ENCODE measurements at places on chromosomes 3 and 15. TPM values are rescaled to one million over a fixed set of nuclear protein-coding genes. Genes with fewer than 3 reads are reported as not detected.

DNA sequence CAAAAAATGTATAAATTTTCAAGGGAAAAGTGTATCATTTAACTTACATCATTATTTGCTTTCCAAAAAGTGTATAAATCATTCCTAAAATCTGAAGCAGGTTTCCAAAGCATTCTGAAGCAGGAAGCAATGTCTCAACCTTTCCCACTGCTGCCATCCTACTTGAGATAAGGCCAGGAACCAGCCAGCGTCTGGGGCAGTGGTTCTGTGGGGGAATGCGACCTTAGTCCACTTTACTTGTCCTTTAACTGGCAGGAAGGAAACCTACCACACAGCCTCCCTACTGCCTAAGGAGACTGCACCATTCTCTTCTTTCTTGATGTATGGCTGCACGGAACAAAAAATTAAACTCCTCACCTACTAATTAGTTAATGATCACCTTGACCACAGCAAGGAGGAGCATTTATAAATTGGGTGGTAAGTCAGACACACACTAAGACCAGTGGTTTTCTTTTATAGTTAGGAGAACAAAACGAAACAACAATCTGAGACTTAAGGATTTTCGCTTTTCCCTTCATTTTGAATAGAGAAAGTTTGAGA, 3.7 kb downstream of the SORD start:
- no peak for DNase-seq

DNA sequence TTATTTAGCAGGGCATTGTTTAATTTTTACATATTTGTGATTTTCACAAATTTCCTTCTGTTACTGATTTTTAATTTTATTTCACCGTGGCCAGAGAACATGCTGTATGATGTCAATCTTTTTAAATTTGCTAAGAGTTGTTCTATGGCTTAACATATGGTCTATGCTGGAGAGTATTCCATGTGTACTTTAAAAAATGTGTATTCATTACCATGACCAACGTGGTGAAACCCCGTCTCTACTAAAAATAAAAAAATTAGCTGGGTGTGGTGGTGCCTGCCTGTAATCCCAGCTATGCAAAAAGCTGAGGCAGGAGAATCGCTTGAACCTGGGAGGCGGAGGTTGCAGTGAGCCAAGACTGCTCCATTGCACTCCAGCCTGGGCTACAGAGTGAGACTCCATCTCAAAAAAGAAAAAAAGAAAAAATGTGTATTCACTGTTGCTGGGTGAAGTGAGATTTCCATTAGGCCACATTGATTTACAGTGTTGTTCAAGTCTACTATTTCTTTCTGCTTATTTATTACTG, 258.2 kb downstream of the EDEM1 start:
- DNase-seq = no peak

GRCh38 chr3:171564748-171565480, 104.7 kb upstream of the TNIK start:
- DNase-seq = no peak

- no peak for DNase-seq
Observed at GRCh38 chr15:51202783-51203182, 108.1 kb upstream of the TNFAIP8L3 start.

GRCh38 chr15:83561661-83562060, 92.3 kb upstream of the ADAMTSL3 start:
- no peak for DNase-seq

GRCh38 chr3:192866804-192867203, 50.9 kb downstream of the MB21D2 start:
- no peak for DNase-seq

DNA sequence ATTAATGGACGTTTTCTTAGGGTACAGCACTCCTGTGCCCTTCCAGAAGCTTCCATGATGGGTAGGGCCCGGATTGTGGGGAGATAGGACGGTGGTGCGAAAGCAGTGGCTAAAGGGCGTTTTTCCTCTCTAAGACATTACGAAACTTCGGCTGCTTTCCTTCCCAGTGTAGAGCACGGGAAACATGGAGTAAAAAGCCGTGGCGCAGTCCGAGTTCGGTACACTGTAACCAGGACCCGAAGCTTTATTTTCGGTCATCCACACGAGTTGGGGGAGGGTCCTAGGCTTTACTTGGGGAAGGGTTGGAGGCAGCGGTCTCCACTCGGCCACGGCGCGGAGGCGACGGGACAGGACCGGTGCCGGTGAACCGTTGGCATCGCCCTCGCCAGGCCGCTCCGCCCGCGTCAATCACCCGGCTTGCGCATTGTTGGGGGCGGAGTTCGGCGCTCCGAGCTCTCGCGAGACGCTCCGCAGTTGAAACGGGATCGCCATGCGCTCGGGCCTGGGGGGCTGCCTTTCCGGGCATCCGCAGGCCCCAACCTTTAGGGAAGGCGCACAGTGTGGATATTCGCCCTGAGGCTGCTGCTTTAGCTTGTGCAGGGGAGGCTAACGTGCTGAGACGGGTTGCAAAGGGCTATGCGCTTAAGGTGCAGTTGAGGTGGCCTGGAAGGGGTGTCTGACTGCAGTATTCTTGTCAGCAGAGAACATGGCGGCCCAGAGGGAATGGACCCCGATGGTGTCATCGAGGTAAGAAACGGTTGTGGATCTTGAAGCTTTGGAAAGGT, 546 bp downstream of the EIF4A2 start:
- DNase-seq = peak; percentile 59

DNA sequence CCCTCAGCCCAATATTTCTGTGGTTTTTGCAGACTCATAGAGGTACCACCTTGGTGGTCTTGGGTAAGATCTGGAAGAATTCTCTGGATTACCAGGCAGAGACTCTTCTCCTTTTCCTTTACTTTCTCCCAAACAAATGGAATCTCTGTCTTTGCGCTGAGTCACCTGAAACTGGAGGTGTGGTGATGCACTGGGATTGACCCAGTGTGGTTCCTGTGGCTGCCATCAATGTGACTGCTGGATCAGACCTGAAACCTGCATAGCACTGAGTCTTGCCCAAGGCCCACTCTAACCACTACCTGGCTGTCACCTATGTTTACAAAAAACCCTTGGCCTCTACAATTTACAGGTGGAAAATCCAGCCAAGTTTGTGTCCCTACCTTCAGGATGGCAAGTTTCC, 295.3 kb downstream of the RBMS3 start:
- DNase-seq = no peak

The IL17RE gene
- total RNA-seq = 1.3 TPM
